ENCODE measurements at places on chromosomes 5 and 9.

GRCh38 chr9:9246726-9247125, 1366.1 kb downstream of the PTPRD start:
- DNase-seq = no peak

GRCh38 chr5:73987915-73988314, 361.9 kb downstream of the ARHGEF28 start:
- DNase-seq = no peak

GRCh38 chr5:7745882-7746610, 104.9 kb downstream of the CFAP90 start:
- DNase-seq = peak; percentile 56

DNA sequence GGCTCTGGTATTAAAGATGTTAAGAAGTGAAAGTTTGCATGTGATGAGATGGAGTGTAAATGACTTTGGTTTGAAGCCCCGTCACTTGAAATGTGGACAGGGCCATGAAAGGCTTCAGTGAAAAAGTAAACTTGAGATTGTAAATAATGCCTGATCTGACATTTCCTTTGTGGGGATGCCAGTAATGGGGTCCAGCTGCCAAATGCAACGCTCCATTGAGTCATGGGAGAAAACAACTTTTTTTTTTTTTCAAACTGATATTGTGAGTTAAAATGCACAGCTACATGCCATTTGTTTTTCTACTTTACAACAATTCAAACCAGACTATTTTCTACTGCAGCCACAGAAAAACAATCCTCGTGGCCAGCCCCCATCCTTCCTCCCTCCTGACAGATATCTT, 327.0 kb upstream of the TNC start:
- no peak for DNase-seq

DNA sequence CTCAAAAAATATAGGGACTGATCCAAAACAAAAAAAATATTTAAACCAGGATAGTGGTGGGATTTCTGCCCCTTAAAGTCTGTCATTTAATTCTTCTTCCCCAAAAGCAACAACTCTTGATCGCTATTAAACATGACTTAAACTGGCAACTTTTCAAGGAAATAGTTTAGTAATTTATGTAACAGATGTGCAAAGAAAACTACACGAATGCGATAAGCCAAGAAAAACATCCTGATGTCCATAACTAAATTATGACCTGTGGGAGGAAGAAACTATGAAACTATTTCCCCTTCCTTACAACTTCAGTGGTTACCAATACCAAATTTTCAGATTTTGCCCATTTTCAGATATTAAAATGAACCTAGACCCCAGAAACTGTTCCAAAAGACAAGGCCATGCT, 31.5 kb downstream of the CLINT1 start:
- DNase-seq = no peak
